ENCODE measurements at places on chromosomes 3 and 15. TPM values are rescaled to one million over a fixed set of nuclear protein-coding genes. Genes with fewer than 3 reads are reported as not detected.

GRCh38 chr15:41691471-41691870, 31.3 kb downstream of the MGA start:
- no peak for DNase-seq

- DNase-seq, result no peak
Measured at GRCh38 chr3:153752405-153753027, 368.7 kb upstream of the ARHGEF26 start.

DNA sequence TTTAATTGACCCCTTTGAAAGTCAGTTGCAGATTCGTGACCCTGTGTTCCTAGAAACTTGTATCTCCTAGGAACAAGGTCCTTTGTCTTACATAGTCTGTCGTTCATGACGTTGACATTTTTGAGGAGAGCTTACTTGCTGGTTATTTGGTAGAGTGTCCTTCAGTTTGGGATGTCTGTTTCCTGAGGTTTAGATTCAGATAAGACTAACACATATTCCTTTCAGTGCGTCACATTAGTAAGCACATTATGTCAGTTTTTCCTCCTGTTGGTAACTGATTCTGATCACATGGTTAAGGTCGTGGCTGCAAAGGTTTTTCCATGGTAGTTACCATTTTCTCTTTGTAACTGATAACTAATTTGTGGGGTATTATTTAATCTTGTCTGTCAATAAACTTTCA, 80.8 kb downstream of the PCCB start:
- DNase-seq, result no peak

DNA sequence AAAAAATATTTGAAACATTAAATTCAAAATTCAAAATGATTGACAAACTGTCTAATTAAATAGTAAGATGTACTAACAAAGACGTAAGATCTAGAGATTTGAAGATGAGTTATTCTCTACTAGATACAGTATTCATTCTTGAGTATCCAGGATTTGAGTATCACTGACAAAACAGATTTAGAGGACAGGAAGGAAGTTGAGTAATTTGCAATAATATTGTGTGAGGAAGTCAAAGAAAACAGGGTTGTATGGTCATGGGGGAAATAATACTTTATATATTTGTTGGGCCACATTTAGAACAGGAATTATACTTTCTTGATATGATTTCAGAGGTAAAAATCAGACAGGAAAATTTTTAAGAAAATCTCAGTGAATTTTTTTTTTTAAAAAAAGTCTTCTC, 393.1 kb upstream of the CDIN1 start:
- DNase-seq, result no peak

GRCh38 chr3:137304313-137305056, 346.7 kb downstream of the IL20RB start:
- DNase-seq, result no peak

DNA sequence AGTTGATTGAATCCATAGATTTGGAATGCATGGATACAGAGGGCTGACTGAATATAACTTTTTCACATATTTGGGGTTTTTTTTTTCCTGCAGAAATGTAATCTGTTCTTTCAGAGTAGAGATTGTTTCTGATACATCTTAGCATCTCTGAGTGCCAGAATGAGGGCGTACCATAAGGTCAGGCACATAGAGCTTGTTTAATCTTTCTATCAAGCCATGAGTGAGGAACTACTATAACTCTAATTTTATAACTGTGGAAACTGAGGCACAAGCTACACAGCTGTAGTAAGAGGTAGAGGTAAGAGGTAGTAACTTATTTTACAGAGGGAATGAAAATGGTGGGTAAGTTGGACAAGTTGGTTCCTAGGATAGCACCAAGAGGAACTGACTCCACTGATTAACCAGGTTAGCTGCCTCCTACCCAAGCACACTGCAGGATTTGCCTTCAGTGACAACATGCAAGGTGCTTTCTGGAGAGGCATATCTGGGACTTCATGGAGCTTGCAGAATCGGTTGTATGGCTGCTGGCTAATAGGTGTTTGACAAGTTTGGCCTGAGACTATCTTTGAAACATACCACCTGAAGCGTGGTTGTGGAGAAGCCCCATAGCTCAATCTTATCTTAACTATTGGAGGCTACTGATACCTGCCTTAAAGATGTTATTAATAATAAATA, 23.5 kb upstream of the HACD2 start:
- DNase-seq, result no peak

DNA sequence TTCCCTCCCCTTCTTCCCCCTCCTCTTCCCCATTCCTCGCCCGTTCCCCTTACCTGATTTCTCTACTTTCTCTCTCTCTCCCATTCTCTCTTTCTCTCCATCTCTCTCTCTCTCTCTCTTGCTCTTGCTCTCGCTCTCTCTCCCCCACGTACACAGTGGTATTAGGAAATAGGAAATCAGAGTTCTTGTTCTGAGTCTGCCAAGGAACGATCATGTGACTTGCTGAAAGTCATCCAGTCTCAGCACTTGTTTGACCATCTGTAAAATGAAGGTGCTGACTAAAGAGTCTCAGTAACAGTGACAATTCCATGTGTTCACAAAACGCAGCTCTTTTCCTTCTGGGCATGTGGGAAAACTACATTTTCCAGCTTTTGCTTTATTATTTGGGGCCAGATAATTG, 445.0 kb upstream of the TGFBR2 start:
- DNase-seq, result no peak

- no peak for DNase-seq
Measured at GRCh38 chr3:37707428-37708372, 154.0 kb upstream of the CTDSPL start.

- peak; percentile 84 for DNase-seq
Measured at GRCh38 chr3:113441051-113441770, at the start of gene CFAP44. TSS of gene CFAP44 (minus strand) at chr3:113441493. CDS start at chr3:113433664, 7,829 bp downstream.

DNA sequence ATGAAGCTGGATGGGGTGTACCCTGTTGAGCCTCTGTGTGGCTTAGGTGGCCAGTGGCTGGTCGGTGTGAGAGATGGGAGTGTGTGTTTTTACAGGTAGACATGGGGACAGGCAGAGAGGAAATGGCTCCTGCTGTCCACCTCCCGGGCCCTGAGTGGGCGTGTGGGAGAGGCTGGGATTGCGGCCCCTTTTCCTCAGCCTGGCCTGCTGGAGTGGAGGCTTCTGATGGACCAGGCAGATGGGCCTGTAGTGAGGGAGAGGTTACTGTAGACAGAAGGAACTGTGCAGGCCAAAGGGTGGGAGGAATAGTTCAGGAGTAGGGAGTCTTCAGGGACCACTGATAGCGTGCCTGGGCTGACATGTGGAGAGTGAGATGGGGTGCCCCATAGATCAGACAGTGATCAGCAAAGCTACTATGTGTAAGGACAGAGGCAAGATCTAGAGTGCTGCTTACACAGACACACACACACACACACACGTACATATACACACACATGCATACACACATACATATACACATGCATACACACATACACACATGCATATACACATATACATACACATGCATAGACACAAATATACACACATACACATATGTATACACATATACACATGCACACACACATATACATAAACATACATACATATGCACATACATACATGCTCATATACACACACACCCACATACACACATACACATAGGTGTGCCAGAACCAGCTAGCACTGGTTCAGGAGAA, 26.4 kb downstream of the ACAA1 start:
- DNase-seq, result no peak

DNA sequence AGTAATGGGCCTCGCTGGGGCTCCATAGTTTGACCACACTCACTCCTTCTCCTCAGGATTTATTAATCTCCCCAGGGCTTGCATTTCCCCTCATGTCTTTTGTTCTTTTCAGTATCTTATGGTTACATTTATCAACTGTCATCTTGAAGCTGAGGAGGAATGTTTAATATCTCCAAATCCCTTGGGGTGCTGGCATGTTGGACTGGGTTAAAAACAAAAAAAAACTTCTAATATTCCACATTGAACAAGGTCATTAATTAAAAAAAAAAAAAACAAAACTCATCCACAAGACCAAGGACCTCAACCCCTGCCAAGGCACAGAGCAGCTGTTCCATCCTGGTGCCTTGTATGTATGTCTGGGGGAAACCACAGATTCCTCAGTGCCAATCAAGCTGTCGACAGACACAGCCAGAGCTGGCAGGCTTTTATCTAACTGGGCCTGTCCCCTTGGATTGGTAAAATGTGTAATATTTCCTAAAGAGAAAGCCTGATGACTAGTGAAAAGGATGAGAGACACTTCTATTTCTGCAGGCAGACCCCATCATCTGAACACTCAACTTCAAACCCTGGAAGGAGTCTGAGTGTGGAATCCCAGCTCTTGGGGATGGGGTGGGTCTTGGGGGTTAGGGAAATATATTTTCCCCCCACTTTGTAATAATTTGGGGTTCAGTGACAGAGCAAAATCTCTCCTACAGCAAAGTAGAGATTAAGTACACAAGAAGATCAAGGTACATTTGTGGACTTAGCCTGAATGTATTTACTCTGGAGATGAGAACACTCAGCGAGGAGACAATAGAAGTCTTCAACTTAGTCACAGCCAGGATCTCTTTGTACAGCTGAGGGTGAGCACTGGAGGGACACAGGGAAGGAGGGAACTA, 69.1 kb downstream of the TTC23 start:
- no peak for DNase-seq

- DNase-seq, result peak; percentile 82
Measured at GRCh38 chr15:63833021-63833696, 589 bp downstream of the HERC1 start.

- DNase-seq, result no peak
Measured at GRCh38 chr3:87615506-87615905, 339.1 kb upstream of the POU1F1 start.

DNA sequence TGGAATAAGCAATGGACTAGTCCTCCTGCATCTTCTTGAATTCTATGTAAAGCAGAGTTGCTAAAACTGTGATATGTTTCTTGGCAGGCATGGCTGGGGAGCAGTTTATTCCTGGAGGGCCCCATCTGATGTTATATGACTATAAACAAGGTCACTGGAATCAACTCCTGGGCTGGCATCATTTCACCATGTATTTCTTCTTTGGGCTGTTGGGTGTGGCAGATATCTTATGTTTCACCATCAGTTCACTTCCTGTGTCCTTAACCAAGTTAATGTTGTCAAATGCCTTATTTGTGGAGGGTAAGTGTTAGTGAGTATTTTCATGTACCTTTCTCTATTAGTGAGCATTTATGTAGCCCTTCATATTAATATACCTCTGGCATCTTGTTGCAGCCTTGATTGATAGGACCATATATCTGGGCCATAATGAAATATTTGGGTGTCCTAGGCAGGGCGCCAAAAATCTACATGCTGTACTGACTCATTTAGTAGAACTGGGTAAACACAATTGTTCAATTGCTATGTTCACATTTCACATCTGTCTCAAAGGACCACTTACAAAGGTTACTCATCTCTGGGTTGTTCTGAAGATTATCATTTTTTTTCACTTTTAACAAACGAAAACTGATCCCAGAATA, 52.6 kb upstream of the ADGRG7 start:
- DNase-seq, result no peak

The TRAT1 gene
- total RNA-seq, result 1.3 TPM

The ASB14 gene
- total RNA-seq, result not detected

The MORC1 gene
- total RNA-seq, result not detected

The SMCO1 gene
- not detected for total RNA-seq

The NKIRAS1 gene
- total RNA-seq, result 11.9 TPM
